Stimulated activated CD4-positive, alpha-beta T cell treated with anti-CD3 and anti-CD28 coated beads, Interleukin-4, amount 100 ng/mL, for 4 hours (primary cell): ENCODE measurements at places on chromosomes 11 and 22.

DNA sequence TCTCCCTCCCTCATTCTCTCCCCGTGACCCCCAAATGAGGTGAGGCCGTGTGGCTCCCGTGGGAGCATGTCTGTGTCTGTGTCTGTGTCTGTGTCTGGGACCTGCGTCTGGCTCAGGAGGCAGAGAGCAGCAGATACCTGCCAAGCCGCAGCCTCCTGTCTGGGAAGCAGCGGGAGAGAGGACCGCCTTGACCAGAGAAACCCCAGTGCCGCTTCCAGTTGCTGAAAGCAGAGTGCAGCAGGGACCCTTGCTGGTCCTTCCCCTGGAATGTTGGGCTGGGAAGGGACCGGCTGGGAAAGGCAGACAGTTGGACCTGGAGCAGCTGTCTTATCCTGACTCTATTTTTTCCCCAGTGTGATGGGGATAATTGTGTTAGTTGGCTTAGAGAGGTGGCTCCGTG, 525 bp downstream of the CSDC2 start:
- DNase-seq = no peak

GRCh38 chr11:1368966-1369365, 20.8 kb upstream of the BRSK2 start:
- no peak for DNase-seq

GRCh38 chr22:20437613-20438426, at the start of gene SCARF2:
SCARF2 (minus strand) TSS chr22:20437825; CDS start chr22:20437754, 71 bp downstream.
- no peak for DNase-seq

DNA sequence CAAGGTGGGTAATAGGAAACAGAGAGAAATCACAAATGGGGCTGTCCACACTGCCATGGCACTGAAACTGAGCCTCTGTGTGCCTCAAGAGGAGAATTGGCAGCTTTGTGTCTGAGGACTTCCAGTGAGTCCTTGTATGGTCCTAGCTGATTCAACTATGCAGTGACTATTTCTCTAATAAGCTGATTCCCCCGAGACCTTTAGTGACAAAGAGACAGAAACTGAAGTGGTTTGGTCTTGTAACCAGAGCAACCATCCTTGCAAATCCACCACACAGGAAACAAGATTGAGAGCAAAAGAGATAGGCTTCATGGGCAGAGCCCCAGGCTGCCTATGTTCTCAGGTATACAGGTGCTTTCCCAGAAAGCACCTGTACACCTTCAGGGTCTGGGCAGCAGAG, 1038.5 kb downstream of the NTM start:
- DNase-seq = no peak

DNA sequence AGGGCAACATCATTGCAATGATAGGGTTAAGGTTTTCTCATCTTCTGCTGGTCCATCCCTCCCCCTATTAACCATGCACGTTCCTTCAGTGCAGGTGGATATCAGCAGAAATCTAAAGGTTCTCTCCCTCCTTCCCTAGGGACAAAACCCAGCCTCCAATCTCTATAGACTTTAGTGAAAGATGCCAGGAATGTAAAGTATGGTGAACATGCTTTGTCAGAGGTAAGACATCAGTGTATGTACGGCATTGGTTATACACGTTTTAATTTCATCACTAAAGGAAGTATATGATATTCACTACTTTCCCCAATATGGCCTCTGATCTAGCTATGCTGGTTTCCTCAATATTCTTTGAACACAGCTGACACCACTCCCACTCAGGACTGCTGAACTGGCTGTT, 81.2 kb upstream of the LDLRAD3 start:
- DNase-seq = no peak

GRCh38 chr11:33383075-33383919, 126.1 kb downstream of the HIPK3 start:
- no peak for DNase-seq

DNA sequence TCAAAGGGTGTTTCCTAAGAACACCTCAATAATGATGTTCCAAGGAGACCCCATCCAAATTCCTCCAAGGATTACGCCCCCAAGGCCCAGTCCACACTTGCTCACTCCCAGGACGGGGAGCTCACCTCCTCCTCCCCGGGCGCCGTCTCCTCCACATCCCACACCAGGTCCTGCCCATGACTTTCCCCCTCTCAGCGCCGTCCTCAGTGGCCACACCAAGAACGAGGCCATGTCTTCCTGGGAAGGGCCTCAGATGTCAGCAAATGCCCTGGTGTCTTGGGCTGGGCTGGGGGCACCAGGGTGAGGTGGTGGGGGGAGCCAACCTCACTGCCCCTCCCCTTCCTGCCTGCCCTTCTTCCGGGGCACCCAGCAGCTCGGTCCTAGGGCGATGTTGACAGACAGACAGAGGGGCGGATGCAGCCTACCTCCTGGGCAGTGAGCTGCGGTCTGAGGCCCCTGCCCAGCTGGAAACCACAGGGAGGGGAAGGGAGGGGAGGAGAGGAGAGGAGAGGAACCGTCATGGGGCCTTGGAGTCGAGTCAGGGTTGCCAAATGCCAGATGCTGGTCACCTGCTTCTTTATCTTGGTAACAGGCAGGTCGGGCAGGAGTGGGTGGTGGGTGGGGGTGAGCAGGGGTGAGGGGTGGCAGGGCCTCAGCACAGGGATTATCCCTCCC, at the start of the genes C11orf21 and TSPAN32:
C11orf21 (minus strand) TSS at position 288 of the 675 bp plus-strand sequence; CDS start at position 178, 110 bp downstream.
TSPAN32 (plus strand) TSS at position 383 of the 675 bp plus-strand sequence; CDS start at position 520, 137 bp downstream.
- DNase-seq = peak; percentile 37

GRCh38 chr11:107473792-107474191, 16.2 kb upstream of the CWF19L2 start:
- no peak for DNase-seq

DNA sequence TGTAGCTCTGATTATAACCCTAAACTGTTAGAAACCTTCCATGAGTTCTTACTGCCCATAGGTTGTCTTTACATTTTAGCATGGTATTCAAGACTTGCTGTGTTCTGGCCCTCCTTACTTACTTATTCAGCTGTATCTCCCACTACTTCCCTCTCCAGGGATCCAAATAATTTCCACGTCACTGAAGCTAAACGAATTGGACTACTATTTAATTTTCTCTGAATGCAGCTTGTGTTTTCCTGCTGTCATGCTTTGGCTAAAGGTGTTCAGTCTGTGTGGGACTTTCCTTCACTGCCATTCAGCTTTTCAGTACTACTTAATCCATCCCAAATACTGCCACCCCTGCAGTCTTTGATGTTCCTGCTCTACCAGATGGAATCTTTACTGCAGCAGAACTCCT, 88.3 kb downstream of the UVRAG start:
- no peak for DNase-seq
